Thymus (tissue), 14 donors: ENCODE measurements at places on chromosomes 16 and 17. TPM values are rescaled to one million over a fixed set of nuclear protein-coding genes. Genes with fewer than 3 reads are reported as not detected.

GRCh38 chr16:21568502-21569189, 30.7 kb upstream of the METTL9 start:
- DNase-seq, result no peak

- DNase-seq, result peak; percentile 50
These were observed 3.4 kb upstream of the MLLT6 start for GRCh38 chr17:38701504-38702165.

DNA sequence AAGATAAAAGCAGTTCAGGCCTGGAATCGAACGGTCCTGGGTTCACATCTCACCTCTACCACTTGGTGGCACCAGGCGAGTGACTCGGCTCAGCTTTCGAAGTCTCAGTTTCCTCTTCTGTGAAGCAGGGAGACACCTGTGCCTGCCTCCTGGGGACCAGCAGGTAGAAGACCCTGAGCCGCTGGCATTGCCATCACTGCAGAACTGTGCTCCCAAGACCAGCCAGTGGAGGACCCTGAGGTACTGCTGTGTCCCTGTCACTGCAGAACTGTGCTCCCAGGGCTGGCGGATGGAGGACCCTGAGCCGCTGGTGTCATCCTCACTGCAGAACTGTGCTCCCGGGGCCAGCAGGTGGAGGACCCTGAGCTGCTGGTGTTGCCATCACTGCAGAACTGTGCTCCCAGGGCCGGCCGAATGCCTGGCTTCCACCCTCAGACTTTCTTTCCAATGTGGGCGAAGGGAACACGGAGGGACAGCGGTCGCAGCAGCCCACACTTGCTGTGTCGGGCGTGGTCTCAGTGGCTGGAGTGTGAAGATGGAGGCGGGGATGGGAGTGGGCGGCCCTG, 8.7 kb upstream of the SLC7A5 start:
- no peak for DNase-seq

DNA sequence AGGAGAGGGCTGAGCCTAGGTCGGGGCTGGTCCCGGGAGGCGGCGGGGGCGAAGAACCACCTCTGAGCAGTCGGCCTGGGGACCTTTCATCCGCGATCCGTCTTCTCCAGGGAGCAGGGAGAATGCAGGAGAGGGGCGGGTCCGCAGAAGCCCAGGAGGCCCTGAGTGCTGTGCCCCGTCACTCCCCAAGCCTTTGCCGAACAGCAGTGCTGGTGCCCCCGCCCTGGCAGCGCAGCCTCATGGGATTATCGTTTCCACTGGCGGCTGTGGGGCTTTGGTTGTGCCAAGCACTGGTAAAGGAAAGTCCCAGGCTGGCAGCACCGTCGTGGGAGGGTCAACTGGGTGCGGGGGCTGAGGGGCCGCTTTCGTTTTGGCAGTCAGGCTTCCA, 631 bp downstream of the TBL3 start:
- DNase-seq, result no peak

DNA sequence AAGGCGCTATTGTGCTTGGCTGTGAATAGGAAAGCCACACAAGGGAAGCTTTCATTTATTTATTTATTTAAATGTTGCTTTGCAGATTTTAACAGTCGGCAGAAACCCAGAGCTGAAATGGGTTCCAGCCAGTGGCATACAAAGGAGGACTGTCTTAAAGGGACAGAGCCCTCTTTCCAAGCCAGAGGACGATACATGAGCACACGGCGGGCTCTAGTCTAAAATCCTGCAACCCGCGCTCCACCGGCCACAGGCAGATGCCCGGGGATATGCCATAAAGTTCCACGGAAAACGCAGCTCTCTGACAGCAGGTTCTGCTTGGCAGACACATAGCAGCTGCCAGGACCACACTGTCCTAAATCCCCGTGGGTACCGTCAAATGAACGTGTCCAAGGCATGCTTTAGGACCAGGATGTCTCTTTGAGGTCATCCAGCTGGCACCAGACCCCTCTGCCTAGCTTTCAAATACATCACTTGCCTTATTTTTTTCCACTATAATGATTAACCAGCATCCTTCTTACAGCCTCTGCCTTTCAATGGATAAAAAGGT, 64.6 kb downstream of the CYTH1 start:
- no peak for DNase-seq

Gene ABCA10
- 1.1 TPM for total RNA-seq
